Vagina (tissue), 2 donors: ENCODE measurements at places on chromosomes 11 and 22.
A peak's percentile ranks its signal among the peaks of the same experiment; 100 is the strongest.

DNA sequence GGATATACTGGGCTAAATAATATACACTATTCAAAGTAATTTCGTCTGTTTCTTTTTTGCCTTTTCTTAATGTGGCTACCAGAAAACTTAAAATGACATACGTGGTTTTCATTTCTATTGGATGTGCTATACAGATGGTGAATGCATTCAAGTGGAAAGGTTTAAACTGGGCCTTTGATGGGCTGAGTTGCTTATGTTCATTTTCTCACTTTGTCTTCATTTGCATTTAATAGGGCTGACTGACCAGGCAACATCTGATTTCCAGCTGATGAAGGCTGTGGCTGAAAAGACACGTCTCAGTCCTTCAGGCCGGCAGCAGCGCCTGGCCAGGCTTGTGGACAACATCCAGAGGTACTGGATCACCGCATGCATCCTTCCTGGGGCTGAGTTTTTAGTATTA is 27.9 kb downstream of the PIWIL4 start:
- DNase-seq = no peak
- no peaks in the 10 kb centered on the region for H3K27me3 ChIP-seq
- no peaks in the 10 kb centered on the region for H3K36me3 ChIP-seq
- no peak overlapping the region for H3K27ac ChIP-seq
- no peak overlapping the region for H3K4me3 ChIP-seq
- no peaks in the 10 kb centered on the region for H3K4me1 ChIP-seq

DNA sequence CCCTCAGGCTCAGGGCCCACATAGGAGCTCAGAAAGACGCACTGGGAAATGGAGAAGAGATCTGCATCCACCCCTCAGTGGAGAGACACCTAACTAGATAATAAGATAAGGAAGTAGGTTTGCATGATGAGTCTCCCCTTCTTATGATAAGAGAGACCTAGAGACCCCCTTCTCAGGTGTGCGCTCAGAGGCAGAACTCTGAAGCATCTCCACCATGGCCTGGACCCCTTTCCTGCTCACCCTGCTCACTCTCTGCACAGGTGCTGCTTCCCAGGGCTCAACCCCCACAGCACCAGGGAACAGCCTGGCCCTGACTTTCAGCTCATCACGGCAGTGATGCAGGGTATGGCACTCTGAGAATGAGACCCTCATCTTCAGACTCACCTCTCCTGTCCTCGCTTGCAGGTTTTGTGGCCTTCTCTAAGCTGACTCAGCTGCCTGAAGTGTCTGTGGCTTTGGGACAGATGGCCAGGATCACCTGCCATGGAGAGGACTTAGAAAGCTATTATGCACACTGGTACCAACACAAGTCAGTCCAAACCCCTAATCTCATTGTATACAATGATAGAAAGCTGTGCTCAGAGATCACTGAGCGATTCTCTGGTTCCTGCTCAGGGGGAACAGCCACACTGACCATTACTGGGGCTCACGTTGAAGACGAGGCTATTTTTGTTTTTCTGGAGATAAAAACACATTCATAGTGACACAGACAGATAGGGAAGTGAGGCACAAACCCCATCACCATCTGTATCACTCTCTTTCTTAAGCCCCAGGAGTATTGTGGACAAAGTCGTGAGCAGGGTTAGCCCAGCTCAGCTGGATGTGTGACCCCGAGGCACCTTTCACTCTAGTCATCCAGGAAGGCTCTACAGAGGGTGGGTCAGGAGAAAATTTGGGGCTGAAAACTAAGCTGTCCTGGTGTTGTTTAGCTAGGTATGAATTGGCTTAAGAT is 29.7 kb upstream of the IGLL5 start:
- H3K36me3 ChIP-seq = no peaks in the 10 kb centered on the region
- H3K27me3 ChIP-seq = no peaks in the 10 kb centered on the region
- DNase-seq = no peak
- no peaks in the 10 kb centered on the region for H3K4me1 ChIP-seq
- H3K4me3 ChIP-seq = no peak overlapping the region
- H3K27ac ChIP-seq = no peak overlapping the region

DNA sequence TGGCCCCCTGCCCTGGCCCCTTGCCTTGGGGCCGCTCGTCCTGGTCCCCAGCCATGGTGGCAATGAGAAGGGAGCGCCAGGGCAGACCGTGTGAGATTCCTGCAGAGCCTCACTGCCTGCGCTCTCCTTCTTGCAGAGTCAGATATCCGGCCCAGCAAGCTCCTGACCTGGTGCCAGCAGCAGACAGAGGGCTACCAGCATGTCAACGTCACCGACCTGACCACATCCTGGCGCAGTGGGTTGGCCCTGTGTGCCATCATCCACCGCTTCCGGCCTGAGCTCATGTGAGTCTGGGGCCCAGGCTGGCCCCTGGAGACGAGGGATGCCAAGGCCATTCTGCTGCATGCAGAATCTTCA is 114.1 kb downstream of the MICAL2 start:
- H3K27me3 ChIP-seq = no peaks in the 10 kb centered on the region
- H3K4me3 ChIP-seq = no peak overlapping the region
- H3K4me1 ChIP-seq = peaks cover 57% of the 10 kb centered on the region
- no peak for DNase-seq
- peak overlapping the region; percentile 26 for H3K27ac ChIP-seq

DNA sequence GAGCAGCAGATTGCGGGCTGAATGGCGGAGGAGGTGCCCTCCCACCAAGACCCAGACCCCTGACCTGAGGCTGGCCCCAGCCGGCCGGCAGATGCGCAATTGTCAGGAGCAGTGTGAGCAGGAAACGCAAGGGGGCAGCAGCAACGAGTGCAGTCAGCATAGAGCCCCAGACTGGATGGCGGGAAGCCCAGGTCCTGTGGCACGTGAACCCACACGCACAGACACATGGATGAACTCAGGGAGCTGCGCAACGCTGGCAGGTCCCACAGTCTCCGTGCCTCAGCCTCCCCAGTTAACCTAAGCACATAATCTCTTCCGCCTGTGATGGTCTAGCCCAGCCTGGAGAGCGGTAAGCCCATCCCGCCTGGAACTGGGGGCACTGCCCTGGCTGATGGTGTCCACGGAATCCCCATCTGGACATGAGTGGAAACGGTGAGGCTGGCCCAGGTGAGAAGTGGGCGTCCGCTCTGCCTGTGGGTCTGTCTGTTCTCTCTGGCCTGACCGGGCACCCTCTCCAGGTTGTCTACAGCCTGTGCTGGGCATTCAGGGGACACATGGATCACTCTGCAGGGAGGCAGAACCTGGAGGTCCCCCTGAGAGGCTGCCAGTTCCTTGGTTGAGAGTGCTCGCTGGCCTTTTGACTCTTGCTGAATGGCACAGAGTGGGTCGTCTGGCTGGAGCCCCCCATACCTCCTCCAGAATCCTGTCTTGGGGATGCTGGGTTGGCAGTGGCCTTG is 626 bp upstream of the TBX10 start:
- H3K4me1 ChIP-seq = no peaks in the 10 kb centered on the region
- no peak for DNase-seq
- H3K27me3 ChIP-seq = no peaks in the 10 kb centered on the region
- H3K27ac ChIP-seq = no peak overlapping the region
